ENCODE measurements at places on chromosomes 2 and 18.

- DNase-seq: no peak
Measured at GRCh38 chr2:180705122-180705521, 275.3 kb upstream of the UBE2E3 start.

DNA sequence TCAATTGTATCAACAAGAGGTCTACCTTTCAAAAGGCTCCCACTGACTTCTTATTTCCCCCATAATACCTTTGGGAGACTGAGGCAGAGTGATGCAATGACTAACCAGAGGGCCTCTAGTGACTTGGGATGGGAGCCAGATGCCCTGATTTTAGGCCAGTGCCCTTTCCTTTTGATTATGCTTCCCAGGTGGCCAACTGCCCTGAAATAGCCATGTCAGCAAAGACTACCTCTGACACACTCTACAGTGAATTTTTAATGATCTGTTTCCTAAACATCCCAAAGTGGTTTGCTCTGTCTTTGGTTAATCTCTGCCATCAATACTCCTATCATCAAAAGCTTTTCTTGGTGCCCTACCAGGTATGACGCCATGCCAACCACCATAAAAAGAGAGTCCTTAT lies 65.9 kb upstream of the ZFP36L2 start:
- no peak for DNase-seq

- DNase-seq: no peak
Measured at GRCh38 chr2:134504586-134505336, 214.0 kb downstream of the TMEM163 start.

DNA sequence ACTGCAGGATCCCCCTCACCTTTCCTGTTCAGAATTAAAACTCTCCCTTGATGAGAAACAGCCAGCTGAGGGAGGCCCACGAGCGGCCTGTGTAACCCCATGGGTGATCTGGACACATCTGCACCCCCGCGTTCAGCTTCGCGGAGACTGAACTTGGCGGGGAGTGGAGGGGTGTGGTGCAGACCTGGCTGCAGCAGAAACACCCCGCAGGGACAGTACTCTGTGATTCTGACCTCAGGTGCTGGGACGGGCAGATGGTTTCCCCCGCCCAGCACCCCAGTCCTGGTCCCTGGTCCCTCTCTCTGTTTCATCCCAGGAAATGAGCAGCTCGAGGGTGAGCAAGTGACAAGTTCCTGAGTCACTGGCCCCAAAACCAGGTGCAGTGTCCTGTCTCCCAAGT lies 41.2 kb downstream of the GBX2 start:
- no peak for DNase-seq

DNA sequence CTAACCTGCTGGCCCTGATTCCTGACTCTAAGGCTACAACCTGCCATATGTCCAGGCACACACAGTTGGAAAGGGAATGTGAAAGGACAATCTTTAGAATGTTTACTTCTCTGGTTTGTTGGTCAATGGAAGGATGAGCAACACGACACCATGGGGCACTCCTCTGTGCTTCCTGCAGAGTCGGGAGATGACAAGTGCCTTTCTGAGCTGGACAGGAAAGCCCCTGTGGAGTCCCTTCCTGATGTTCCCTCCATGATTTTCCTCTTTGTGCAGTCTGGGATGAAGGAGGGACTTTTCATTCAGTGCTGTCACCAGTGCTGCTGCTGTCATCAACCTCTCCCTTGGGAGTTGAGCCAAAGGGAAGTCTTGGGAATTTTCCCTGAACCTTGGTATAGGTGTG lies 22.6 kb upstream of the SERPINB7 start:
- DNase-seq: no peak

- no peak for DNase-seq
Measured at GRCh38 chr18:49704334-49704733, 109.0 kb downstream of the ACAA2 start.

DNA sequence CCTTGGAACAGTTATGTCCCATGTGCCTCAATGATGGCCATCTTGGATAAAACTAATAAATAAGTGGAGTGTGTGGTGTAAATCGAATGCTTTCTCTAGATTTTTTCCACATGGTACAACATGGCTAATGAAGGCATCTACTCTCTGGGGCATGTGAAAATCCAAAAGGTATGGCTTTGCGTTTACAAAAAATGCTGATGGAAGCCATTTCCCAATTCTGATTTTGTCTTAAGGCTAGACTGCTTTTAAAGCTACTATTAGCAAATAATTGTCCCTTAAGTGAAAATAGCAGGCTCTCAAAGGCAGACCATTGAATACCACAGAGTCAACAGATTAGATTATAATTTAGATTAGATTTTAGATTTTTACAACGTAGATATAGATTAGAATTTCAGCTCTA lies 183.7 kb downstream of the LRRTM1 start:
- DNase-seq: no peak

DNA sequence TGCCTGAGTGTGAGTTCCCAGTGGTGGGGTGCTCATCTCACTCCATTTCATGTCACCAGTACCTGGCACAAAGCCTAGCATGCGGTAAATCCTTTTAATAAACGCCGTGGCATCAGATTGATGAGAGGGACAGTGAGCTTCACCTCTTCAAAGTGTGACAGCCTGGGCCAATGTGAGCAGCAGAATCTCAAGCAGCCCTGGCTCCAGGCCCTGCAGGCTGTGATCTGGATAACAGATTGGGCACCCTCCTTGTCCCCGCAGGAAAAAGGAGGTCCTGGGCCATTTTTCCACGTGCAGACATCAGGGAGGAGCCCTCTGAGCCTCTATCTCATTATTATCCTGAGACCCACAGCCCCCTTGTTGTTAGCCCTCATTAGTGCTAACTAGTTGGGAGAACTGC lies 34.8 kb downstream of the TET3 start:
- DNase-seq: no peak

- DNase-seq: no peak
Measured at GRCh38 chr2:23680951-23681350, 246.0 kb downstream of the ATAD2B start.

DNA sequence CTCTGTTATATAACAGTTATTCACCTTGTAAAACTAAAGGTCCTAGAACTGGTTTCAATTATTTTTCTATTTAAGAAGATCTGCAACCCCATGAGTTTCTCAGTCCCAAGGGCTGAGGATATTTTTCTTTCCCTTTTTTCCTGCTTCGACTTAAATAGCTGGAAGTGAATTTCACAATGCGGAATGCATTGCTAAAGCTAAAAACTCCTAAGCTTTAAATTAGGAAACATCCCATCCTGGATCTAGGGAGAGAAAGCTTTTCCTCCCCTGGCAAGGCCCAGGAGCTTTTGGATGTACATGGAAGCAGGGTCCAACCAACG lies 1.4 kb downstream of the RFX8 start:
- no peak for DNase-seq

GRCh38 chr2:113278742-113279139 lies at the start of gene PAX8:
Gene PAX8, minus strand, starts transcription at chr2:113278921. Its CDS starts 527 bp downstream, at chr2:113278394.
- DNase-seq: no peak

DNA sequence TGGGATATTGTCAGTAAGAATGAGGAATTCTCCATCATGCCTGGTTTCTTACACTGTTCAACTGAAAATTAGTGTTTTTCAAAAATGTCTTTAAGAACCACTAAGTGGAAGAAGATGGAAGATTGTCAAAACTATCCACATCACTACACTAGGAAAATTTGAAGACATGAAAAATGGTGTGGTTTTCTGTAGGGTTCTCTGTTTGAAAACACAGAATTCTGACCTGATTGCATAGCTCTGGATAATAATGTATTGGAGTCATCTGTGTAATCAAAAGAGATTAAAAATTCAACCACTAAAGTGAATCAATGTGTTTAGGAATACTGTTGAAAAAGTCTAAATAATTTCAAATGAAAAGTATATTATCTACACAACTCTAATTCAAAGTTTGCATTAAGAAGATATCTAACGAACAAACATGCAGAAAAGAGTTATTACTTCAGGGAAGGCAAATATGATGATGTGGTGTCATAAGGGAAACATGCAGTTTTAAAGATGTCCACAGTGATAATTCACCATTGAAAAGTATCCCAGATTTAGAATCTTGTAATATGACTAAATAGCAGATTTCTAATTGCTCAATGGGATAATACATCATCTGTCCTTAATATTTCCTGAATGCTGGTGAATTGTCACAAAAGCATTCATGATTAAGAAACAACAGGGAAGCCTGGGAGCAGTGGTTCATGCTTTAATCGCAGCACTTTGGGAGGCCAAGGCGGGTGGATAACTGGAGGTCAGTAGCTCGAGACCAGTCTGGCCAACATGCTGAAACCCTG lies 116.9 kb downstream of the ERBB4 start:
- no peak for DNase-seq
